ENCODE measurements at places on chromosomes 12 and 14. TPM values are rescaled to one million over a fixed set of nuclear protein-coding genes. Genes with fewer than 3 reads are reported as not detected.

LRP1-AS gene
- not detected for polyA plus RNA-seq

CYP27B1 gene
- 0.33 TPM for polyA plus RNA-seq

REM2 gene
- 2.7 TPM for polyA plus RNA-seq

CLEC4D gene
- polyA plus RNA-seq, result not detected

TFCP2 gene
- 17.0 TPM for polyA plus RNA-seq

PZP gene
- polyA plus RNA-seq, result 0.62 TPM

ETFBKMT gene
- 2.9 TPM for polyA plus RNA-seq

SPIC gene
- not detected for polyA plus RNA-seq

DNAJC22 gene
- 1.1 TPM for polyA plus RNA-seq

OR6C4 gene
- not detected for polyA plus RNA-seq

STON2 gene
- 0.62 TPM for polyA plus RNA-seq

C12orf54 gene
- not detected for polyA plus RNA-seq

SLC24A4 gene
- 0.07 TPM for polyA plus RNA-seq

FOXN4 gene
- polyA plus RNA-seq, result 0.84 TPM

SOX5 gene
- 6.8 TPM for polyA plus RNA-seq

CLEC6A gene
- polyA plus RNA-seq, result 0.26 TPM

ATP2A2 gene
- 300 TPM for polyA plus RNA-seq

PTGER2 gene
- not detected for polyA plus RNA-seq

CELA1 gene
- not detected for polyA plus RNA-seq

TSPAN11 gene
- 13.4 TPM for polyA plus RNA-seq

NANOG gene
- 0.24 TPM for polyA plus RNA-seq

MARS1 gene
- 153 TPM for polyA plus RNA-seq

PLEKHA5 gene
- 127 TPM for polyA plus RNA-seq

MYH6 gene
- 4,145 TPM for polyA plus RNA-seq

DNAI7 gene
- polyA plus RNA-seq, result 1.2 TPM

PLEKHD1 gene
- polyA plus RNA-seq, result 0.37 TPM

SLCO1B1 gene
- not detected for polyA plus RNA-seq

ARL6IP4 gene
- 274 TPM for polyA plus RNA-seq

CTSG gene
- not detected for polyA plus RNA-seq

TDRD9 gene
- not detected for polyA plus RNA-seq

MGP gene
- not detected for polyA plus RNA-seq

IAPP gene
- not detected for polyA plus RNA-seq

ACSM4 gene
- polyA plus RNA-seq, result not detected

RNU4-1 gene
- polyA plus RNA-seq, result not detected

ADAM21 gene
- not detected for polyA plus RNA-seq

UBR7 gene
- polyA plus RNA-seq, result 29.1 TPM

GRIP1 gene
- polyA plus RNA-seq, result 2.6 TPM

KRT8 gene
- polyA plus RNA-seq, result 1,480 TPM

GLT1D1 gene
- 0.83 TPM for polyA plus RNA-seq

ASPG gene
- 8.8 TPM for polyA plus RNA-seq

ZDHHC17 gene
- 32.0 TPM for polyA plus RNA-seq

TAS2R19 gene
- not detected for polyA plus RNA-seq

KCNH3 gene
- polyA plus RNA-seq, result 0.34 TPM

ACOT6 gene
- 0.59 TPM for polyA plus RNA-seq

CLEC14A gene
- polyA plus RNA-seq, result 0.49 TPM

KRT81 gene
- polyA plus RNA-seq, result not detected

OVCH1 gene
- polyA plus RNA-seq, result not detected

CCDC175 gene
- not detected for polyA plus RNA-seq

MDGA2 gene
- 0.25 TPM for polyA plus RNA-seq

Measured in cardiac muscle cell (in vitro differentiated cells and primary cell).